RKO (cell line): ENCODE measurements at places on chromosomes 11 and 22.

- DNase-seq = no peak
Observed at GRCh38 chr11:84518631-84519183, 1108.4 kb downstream of the DLG2 start.

GRCh38 chr11:106231591-106231990, 154.1 kb downstream of the AASDHPPT start:
- DNase-seq = no peak

GRCh38 chr11:114124601-114125144, 65.2 kb downstream of the ZBTB16 start:
- no peak for DNase-seq

DNA sequence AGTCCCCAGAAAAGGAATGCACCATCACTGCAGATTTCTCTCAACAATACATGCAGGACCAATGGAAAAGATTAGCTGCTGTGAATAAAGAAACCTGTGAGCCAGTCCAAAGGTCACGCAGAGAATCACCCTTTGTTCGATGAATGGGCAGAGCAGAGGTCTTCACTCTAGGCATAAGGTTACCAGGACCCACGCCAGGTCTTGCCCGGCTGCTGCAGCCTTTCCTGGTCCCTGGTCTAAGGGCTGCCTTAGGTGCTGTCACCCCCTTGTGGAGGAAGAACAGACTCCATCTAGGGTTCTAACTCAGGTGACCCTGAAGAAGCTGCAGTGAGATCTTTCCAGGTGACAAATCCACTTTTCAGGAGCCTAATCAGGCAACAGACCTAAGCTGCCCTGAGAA, 29.0 kb upstream of the NAP1L4 start:
- peak; percentile 35 for DNase-seq

DNA sequence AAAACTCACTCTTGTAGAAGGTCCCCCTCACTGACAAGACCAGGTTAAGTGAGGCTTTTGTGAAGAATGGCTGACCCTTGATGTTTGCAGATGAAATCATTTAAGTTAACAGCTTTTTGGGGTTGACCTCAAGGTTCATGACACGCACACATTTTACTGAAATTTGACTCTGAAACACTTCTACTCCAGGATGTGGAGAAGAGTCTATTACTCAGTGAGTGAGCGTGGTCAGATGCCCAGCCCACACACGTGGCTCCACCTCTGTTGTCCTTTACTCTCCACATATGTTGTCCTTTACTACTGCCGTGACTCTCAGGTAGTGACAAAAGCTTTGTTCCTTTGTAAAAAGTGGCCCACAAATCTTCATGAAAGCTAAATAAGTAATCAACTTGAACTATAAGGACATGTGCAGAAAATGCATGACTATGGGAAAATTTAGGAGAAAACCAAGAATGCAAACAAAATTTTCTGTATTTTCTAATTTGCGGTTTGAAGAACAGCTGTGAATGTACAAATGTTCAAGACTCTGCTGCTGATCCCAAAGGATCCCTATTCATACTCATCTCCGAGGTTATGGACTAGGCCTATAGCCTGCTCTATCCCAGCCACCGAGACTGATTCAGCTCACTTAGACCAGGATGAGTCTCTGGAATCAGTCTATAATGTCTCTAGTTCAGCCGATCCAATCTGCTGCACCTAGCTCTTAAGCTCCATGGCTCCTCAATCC, 22.4 kb downstream of the XRRA1 start:
- DNase-seq = no peak

DNA sequence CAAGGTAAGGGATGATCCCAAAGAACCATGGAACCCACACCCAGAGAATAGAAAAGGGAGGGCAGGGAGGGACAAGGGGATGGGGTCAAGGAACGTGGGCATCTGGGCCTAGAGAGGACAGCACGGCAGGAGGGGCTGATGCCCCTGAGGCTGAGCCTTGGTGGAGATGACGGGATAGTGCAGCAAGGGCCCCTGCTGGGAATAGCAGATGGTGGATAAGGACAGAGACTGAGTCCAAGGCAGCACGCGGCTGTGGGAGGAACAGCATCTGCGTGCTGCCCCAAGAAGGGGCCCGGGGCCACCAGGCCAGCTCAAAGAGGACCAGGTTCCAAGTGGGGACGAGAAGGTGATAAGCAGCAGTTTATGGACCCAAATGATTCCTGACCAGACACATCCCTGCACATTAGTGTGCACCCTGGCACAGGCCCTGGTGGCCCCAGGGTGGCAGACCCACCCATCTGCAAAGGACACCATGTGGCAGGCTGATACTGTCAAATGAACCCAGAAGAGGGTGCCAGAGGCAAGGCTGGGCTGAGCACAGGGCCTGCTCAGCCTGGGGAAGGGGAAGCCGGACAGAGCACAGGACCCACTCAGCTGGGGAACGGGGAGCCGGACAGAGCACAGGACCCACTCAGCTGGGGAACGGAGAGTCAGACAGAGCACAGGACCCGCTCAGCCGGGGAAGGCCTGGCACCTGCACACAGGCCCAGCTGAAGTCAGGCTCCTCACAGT, 12.8 kb upstream of the TESMIN start:
- DNase-seq = no peak

DNA sequence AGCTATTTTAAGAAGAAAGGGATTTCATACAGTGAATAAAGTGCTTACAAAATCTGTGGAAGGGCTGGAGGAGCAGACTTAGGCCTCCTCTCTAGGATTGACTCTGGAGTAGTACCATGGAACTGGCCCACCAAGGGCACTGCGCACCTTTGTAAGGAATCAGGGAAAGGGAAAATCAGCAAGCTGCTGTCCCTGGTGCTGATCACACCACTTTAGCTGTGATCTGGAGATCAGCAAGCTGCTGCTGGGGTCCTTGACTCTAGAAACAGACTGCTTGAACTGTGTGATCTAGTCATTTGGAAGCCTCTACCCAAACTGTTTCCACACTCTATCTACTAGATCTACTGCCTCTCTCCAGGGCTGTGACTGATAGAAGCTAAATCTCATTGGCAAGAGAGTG, 18.4 kb upstream of the TECTA start:
- peak; percentile 8 for DNase-seq

GRCh38 chr11:34180040-34180813, 74.8 kb downstream of the NAT10 start:
- DNase-seq = no peak

DNA sequence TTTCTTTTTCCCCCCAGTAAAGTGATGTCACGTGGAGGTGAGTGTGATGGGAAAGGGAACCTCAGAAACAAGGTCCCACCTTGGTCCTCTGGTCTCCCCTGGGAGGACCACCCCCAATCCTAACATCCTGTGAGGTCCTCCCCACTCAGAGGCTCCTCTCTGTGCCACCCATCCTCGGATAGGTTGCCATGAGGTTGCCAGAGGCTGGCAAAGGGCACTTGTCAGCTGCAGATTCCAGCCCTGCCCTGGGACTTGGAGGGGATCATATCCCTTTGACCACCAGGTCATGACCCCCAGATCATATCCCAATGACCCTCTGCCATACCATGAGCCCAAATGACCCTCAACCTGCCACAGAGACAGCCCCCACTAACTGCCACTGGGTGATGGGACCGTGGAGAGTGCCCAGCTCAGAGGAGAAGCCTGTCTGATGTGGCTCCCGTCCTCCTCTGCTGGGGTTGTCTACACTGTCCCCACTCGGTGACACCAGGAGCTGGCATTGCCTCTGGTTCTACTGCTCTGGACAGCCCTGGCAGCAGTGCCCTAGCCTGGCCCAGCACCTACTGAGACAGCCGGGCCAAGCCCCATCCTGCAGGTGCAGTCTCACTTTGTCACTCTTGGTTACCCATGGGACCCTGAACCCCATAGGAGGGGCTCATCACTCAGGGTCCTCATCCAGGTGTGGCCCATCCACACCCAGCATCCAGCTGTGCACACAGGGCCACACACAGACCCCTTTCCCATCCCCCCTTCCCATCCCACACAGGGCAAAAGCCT, 90.2 kb upstream of the KCNQ1OT1 start:
- no peak for DNase-seq

- peak; percentile 21 for DNase-seq
Observed at GRCh38 chr11:92211576-92212167, 12.9 kb upstream of the FAT3 start.

DNA sequence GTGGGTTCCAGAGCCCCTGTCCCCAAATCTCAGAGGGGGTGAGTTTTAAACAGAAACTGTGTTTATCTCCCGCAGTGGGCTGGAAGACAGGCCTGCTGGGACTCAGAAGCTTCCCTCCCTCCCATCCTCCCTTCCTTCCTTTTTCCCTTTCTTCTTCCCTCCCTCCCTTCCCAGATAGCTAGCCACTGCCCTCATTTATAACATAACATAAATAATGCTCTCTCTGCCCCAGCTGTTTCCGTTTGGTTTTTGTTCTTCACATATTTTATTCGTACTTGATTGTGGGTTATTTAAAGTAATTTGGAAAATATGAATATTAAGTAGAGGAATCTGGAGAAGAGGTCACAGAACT, 140.9 kb downstream of the TEAD1 start:
- DNase-seq = no peak

DNA sequence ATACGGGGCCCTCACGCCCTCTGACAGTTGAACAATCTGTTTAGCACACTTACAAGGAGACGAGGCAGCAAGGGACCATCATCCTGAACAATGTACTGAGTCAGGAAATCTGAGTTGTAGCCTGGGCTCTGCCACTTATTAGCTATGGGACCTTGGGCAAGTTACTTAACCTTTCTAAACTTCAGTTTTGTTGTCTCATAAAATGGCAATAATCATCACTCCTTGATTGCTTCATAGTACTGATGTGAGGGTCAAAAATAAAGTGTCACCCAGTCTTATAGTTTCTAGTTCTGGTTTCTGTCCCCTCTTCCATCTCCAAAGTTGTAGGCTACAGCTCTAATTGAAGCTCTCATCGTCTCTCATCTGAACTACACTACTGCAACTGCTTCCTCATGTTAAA, 46.7 kb downstream of the RELT start:
- DNase-seq = no peak

GRCh38 chr11:83909579-83910534, 623.7 kb upstream of the CCDC90B start:
- no peak for DNase-seq

GRCh38 chr11:69137151-69137844, 18.4 kb upstream of the SMIM38 start:
- no peak for DNase-seq

DNA sequence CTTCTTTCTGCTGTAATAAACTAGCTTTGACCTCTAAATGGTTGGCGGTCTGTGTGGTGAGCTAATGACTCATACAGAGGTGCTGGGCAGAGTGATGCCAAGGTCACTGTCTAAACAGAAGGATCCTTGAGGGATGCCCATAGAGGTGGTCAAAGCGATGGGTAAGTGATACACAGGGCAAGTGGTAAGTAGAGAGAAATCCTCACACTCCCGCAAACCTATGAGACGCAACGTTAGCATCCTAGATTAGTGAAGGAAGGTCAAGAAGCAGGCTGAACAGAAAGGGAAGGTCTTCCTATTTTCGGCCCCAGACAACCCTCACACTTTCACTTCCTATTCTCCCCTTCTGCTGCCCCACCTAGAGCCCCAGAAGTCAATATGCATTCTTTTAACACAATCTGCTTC, 65.6 kb upstream of the SESN3 start:
- DNase-seq = no peak

- no peak for DNase-seq
Observed at GRCh38 chr11:67440229-67441097, 2.8 kb downstream of the CORO1B start.

- DNase-seq = no peak
Observed at GRCh38 chr11:64787526-64788320, 9.4 kb upstream of the SF1 start.

- peak; percentile 40 for DNase-seq
Observed at GRCh38 chr11:3345736-3346135, 33.2 kb downstream of the ZNF195 start.

GRCh38 chr22:36330127-36330526, 57.6 kb downstream of the MYH9 start:
- DNase-seq = no peak

GRCh38 chr11:47186076-47186699, at the start of gene PACSIN3:
Gene PACSIN3 (minus strand): TSS chr11:47186434. CDS start chr11:47182727, 3,707 bp downstream.
- peak; percentile 64 for DNase-seq

- DNase-seq = peak; percentile 88
Observed at GRCh38 chr22:22156716-22157347, 87.8 kb upstream of the VPREB1 start.

GRCh38 chr11:118901494-118902335, 18.0 kb downstream of the CXCR5 start:
- DNase-seq = no peak
